AG08395 (cell line): ENCODE measurements at places on chromosomes 6 and 20.

DNA sequence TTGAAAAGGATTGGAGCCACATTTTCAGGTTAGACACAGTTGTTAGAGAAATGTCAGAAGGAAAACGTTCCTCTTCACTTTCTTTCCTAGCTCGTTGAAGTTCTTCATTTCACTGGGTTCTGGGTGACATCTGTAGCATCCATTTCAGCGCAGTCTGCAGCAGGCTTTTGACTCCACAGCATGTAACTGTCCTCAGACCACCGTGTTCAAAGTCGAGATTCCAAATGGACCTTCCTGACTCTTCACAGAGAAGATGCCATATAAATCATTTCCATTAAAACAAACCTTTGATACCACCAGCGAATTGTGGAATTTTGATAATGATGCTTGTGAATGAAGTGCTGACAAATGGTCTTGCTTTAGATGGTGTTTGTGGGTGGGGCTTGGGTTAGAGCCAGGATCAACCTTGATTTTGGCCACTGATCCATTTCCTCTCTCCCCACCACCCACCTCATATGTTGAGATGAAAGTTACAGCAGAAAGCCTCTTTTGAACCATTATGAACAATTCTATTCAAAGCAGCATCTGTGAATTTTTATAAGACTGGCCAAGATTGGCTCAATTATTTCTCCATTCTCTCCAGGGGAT is 185.3 kb upstream of the PREP start:
- no peak for DNase-seq

- no peak for DNase-seq
Observed at GRCh38 chr6:148239215-148239614, 103.4 kb upstream of the SASH1 start.

- DNase-seq, result peak; percentile 70
Observed at GRCh38 chr6:100175814-100176310, 181.8 kb upstream of the MCHR2 start.

- no peak for DNase-seq
Observed at GRCh38 chr20:32158351-32158750, 48.8 kb downstream of the TM9SF4 start.

DNA sequence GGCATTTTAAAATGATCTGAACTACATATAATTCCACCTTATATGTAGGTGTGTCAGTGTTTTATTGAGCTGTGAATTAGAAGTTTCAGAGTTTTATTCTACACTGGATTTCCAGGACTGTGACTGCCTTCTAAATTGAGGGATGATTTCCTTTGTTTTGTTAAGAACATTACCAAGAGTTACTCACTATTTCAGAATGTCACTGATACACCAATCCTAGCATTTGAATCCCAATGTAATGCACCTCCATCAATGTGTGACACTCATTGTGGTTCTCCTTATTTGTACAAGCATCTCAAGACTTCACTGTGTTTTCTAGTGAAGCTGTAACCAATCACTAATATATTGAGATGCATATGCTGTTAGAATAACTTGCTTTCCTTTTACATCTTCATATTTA is 86.8 kb downstream of the PLCB1 start:
- DNase-seq, result peak; percentile 52

DNA sequence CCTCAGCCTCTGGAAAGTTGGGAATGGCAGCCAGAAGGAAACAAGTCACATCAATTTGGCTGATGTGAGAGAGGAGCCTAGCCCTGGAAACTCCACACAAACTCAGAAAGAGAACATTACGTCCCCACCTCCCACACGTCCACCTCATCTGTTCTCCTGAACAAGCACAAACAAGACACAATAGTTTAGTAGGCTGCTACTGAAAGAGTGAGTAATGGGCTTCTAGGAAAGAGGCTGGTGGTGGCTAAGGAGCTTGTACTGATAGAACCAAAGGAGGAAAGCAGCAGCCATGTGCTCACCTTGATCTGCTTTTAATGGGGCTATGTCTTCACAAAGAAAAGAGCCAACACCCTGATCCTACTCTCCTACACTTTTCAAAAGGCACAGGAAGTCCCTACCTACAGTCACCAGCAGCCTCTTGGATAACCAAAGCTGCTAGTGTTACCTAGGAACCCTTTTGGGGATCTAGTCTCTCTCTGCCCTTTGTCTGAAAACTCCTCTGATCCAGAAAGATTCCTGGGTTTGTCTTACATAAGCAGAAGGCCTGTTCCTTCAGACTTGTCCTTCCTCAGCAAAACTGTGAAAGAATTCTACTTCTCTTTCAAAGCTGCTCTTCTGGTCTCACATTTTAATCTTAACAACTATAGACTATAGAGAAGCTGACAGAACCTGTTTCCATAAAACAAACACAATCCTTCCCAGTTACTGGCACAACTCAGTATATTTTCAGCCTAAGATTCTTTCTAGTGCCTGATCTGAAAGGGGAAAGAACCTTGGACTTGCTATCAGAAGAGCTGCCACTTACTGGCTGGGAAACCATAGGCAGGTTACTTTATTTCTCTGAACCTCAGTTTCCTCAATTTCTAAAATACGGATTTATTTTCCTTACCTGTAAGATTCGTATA is 3.1 kb downstream of the PLAGL2 start:
- no peak for DNase-seq

- no peak for DNase-seq
Observed at GRCh38 chr6:106736502-106736901, 107.1 kb downstream of the QRSL1 start.

DNA sequence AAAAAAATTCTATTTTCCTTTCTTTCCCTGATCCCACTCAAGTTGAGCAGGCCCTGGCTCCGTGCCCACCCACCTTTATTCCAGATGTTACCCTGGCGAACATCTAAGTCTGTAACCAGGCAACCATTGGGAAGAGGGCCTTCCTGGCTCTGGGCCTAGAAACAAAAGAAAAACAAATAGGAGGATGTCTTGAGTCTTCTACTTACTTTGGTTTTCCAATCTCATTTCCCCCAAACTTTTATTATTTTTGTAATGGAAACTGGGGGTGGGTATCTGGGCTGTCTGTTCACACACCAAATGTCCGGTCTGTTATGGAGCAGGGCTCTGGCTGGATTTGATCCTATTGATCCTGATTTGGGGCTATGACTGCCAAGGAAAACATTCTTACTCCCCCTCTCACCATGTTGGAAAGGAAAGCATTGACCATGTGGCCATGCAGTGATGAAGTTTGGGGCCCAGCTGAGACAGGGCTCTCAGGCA is 744.1 kb downstream of the DHX35 start:
- DNase-seq, result no peak

DNA sequence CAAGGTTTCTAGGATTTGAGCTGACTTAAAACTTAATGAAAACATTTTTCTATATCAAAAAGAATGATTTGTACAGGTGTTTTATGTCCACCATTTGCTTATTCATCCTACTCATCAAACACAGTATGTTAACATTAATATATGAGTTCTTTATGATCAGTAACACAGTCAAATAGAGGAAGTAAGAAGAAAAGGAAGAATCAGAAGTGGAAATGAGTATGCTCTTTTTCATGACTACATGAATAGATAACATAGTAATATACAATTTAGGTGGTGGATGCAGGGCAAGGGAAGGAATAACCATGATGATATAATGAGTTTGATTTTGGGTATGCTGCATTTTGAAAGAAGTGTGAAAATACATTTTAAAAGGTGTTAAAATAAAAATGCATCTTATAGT is 16.5 kb downstream of the KPNA5 start:
- DNase-seq, result no peak

DNA sequence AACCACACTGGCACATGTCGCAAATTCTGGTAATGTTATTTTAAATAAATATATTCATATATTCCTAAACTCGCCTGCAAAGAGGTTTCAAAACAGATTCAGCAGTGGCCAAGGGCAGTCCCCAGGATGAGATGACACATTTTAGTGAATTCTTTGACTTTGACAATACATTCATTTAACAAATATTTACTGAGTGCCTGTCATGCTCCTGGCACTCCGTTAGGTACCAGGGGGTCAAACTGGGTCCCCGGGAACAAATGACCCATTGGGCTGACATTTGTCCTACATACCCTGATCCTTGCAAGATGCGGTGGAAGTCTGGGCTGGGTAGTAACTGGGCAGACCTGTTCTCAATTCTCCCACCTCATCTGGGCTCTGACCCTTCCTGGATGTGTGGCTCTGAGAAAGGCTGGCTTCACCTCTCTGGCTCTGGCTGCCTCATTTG is 74.9 kb downstream of the FYN start:
- peak; percentile 32 for DNase-seq

DNA sequence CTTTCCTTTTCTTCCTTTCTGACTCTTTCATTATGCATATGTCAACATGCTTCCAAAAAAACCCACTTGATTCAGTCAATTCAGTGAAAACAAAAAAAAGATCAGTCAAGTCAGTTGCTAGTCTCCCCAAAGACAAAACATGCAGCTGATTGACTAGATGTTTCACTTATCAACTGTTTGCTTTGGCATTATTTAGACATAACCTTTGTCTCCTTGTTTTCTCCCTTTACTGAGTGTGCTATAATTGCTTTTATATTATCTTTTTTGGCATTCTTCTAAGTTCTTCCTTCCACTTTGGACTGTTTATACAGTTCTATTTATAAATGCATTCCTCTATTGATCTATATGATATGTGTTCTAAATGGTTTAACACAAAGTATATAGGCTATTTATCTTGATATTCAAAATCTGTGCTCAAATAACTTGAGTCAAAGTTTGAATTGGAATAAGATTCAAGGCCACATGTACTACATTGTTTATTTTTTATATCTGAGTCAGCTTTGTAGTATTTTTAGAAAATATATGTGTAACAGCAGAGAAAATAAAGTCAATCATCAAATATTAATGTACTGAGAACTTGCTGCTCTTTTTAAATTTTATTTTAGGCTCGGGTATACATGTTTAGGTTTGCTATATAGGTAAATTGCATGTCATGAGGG is 260.5 kb downstream of the CENPW start:
- no peak for DNase-seq

DNA sequence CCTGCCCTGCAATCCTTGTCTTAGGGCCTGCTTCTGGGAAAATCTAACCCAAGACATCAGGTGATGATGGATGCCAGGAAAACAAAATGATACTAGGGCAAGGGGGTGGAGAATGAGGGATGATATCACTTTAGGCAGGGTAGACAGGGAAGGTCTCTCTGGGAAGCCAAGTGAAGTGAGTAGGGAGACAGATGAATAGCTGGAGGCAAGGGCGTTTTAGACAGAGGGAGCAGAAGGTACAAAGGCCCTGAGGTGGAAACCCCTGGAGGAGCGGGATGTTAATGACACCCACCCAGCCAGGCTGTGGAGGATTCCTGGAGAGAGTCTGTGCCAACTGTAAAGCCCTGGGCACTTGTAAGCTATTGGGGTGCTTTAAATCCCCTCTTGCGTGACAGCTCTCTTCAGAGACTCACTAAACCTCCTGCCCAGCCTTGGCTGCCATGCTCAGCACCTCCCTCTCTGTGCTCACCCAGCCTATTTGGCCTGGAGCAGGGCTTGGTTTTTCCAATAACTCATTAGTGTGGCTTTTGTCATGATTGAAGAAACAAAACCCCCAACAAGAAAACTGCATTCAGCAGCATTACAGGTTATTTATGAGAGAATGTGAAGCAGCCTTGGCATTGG is 12.4 kb upstream of the MDGA1 start:
- no peak for DNase-seq

DNA sequence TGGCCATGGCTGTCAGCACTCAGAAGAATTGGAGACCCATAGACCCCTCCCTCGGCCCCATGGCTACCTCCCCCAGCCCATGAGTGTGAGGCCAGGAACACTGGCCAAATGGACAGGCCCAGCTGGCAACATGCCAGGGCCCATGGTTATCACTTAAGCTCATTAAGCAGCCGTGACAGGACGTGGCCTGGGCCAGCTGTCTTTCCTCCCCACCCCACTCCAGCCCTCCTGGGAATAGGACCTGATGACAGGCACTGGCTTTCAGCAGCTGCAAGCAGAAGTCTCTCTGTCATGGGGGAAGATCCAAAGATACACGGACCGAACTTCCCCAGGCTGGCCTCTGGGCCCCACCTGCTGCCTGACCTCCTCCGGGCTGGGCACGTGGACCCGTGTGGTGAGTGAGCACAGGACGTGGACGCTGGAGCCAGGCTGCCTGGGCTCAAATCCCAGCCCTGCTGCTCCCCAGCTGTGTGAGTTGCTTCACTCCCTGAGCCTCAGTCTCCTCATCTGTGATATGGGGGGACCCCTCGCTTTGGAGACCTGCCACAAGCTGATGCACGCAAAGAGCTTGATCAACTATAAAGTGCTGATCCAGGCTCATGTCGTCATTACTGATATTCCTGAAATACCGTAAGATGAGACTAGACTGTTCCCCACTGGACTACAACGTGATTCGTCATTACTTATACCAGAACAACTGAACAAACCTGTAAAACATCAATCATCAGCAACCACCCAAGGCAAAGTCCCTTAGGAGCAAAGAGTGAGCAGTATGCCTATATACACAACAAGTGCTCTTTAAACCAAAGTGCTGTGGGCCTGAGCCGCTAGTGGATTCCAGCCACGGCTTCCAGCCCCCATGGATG is 22.0 kb upstream of the VSTM2L start:
- DNase-seq, result no peak

DNA sequence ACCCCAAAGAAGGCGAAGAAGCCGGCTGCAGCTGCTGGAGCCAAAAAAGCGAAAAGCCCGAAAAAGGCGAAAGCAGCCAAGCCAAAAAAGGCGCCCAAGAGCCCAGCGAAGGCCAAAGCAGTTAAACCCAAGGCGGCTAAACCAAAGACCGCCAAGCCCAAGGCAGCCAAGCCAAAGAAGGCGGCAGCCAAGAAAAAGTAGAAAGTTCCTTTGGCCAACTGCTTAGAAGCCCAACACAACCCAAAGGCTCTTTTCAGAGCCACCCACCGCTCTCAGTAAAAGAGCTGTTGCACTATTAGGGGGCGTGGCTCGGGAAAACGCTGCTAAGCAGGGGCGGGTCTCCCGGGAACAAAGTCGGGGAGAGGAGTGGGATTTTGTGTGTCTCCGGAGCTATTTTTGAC is 69.6 kb downstream of the HFE start:
- no peak for DNase-seq

DNA sequence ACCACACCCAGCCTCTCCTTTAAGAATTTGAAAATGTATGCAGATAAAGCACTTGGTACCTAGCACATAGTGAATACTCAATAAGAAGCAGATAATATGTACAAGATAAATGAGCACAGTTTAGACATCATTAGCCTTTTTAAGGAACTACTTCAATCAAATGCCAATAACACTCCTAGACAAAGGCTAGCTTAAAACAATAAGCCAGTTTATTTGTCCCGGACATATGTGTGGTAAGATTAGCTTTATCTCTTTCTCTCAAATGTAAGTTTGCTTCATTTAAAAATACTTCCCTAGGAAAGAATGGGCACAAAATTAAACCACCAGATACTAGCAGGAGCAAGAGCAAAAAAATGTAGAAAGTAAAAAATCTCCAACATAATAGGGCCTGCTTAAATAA is 73.8 kb downstream of the MAP3K5 start:
- DNase-seq, result no peak

GRCh38 chr6:124982669-124983068 is 20.4 kb downstream of the RNF217 start:
- no peak for DNase-seq
